ENCODE measurements at places on chromosomes 5 and 9.

DNA sequence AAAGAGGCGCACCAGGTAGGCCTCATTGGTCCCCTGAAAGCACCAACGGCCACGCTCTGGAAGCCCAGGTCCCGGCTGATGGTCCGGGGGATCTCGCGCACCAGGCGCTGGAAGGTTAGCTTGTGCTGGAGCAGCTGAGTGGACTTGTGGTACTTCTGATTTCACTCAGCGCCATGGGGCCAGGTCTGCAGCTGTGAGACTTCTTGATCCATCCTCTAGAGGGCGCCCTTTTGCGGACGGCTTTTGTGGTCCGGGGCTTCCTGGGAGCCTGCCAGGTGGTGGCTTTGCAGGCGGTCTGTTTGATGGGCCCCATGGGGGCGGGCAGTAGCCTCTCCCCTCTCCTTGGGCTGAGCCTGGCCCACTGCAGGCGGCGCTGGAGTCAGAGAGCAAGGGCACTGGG, 10.4 kb downstream of the TAF11L12 start:
- DNase-seq: no peak

- no peak for DNase-seq
These were observed 175.6 kb downstream of the SEMA5A start for GRCh38 chr5:9370256-9370655.

DNA sequence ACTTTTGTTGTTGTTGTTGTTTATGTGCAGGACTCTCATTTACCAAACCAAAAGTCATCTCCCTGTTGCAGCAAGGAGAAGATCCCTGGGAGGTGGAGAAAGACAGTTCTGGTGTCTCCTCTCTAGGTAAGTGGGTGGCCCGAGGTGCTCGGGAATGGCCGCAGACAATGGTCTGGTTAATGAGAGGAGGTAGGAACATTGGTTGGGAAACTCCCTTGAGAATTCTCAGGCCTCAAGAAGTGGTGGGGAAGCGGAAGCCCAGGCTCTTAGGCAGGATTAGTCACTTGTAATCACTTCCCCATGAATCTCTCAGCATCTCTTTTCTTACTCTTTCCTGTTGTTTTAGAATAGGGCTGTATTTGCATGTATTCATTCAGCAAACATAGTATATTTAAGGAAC, 7.2 kb downstream of the ZNF354B start:
- DNase-seq: no peak

DNA sequence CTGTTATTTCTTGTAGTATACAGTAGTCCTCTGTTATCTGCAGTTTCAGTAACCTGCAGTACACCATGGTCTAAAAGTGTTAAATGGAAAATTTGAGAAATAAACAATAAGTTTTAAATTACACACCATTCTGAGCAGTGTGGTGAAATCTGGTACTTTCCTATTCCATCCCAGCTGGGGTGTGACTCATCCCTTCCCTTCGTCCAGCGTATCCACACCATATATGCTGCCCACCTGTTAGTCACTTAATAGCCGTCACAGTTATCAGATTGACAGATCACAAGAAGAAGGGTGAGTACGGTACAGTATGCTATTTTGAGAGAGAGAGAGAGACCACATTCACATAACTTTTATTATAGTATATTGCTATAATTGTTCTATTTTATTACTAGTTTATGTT, 28.9 kb downstream of the FAM151B start:
- DNase-seq: no peak

GRCh38 chr9:72363908-72364678, 915 bp downstream of the ZFAND5 start:
- no peak for DNase-seq
